Stimulated activated CD8-positive, alpha-beta memory T cell treated with anti-CD3 and anti-CD28 coated beads, Interleukin-15, amount 100 ng/mL, for 4 hours (primary cell): ENCODE measurements at places on chromosomes 4 and X.

GRCh38 chrX:136659174-136659573 lies 11.2 kb downstream of the CD40LG start:
- no peak for DNase-seq

GRCh38 chr4:152431291-152431690 lies 104.6 kb downstream of the FBXW7 start:
- no peak for DNase-seq

DNA sequence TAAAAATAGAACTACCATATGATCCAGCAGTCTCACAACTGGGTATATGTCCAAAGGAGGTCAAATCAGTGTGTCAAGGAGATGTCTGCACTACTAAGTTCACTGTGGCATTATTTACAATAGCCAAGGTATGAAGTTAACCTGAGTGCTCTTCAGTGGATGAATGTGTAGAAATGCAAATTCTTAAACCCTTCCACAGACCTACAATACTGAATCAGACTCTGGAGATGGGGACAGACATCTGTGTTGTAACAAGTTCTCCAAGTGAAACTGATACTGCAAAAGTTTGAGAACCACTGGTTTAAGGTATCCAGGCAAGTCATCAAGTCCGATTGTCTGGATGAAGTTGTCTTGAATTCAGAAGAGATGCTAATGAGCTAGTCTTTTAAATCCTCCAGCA lies 38.5 kb downstream of the SMAD1 start:
- DNase-seq = no peak

GRCh38 chr4:39609454-39609931 lies 29.2 kb downstream of the SMIM14 start:
- no peak for DNase-seq
